T-helper 1 cell (primary cell): ENCODE measurements at places on chromosomes 2 and 18.

DNA sequence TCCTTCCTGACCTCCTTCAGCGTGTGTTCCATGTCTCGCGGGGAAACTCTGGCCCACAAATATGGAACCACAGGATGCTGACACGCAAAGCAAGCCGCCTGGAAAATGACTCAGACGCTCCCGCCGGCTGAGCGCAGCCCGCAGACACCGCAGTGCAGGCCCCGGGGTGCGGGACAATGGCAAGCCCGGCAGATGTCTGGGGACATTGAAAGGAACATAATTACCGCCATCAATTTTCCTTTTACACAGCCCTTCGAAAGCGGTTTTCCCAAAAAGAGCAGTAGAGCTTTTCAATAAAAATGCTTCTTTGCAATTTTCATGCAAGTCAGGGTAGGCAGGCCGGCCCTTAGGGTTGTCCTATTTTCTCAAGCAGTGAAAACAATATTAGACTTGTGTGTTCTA lies 159.2 kb upstream of the SH3BP4 start:
- no peak for DNase-seq

DNA sequence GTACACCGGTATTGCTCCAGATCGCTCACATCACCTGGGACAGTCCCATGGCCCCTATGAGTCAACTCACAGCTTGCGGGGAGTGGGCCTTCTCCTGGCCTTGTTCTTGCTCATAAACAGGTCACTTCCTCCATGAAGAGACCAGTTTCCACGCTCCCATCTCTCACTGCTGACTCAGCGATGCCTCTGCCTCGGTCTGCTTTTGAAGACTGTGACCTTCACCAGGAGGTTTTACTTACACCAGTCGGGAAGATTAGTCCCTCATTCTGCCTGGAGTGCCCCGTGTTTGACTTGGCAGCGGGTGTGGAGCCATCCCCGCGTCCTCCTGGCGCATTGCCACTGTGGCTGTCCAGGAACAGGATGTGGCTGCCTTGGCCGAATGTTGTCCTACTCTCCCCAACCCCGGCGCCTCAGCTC lies 159.8 kb downstream of the RHBDD1 start:
- DNase-seq, result no peak

DNA sequence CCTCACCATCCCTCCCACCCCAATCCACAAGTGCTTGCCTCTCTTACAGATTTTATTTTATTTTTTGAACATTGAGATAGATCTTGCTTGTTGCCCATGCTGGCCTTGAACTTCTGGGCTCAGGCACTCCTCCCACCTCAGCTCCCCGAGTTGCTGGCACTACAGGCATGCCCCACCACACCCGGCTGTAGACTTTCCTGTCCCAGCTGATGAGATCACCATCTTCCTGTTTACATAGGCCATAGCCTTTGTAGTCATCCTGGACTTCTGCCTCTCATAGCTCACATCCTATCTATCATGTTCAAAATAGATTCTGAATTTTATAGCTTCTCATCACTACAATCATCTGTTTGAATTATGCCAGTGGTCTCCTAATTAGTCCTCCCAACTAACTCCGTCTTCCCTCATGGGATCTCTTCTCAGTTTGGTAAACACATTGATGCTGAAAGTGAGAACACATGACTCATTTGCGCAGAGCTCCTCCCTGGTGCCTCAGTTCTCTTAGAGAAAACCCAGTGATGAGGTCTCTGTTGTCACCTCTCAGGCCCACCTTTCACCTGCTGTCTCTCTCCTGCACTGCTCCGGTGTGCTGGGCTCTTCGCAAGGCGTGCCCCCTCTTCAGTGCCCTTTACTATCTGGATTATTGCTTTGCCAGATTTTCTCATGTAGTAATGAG lies 243.0 kb downstream of the ZNF407 start:
- no peak for DNase-seq

GRCh38 chr2:134425724-134426496 lies 172.0 kb downstream of the MGAT5 start:
- no peak for DNase-seq

DNA sequence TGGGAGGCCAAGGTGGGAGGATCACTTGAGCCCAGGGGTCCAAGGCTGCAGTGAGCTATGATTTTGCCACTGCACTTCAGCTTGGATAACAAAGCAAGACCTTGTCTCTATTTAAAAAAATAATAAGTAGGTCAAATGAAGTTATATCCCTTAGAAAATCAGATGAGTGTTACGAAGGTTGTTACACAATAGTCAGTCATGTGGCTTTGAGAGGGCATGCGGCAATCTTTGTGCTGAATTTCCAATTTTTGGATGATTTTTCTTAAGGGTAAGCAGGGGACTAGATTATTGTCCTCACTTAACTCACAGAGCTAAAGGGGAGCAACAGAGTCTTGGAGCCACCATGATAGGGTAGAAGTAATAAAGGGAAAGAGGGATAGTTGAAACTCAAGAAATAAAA lies 71.8 kb downstream of the B3GNT2 start:
- DNase-seq, result no peak

- DNase-seq, result no peak
Observed at GRCh38 chr2:45690231-45690630, 38.8 kb downstream of the PRKCE start.

GRCh38 chr18:48991319-48991660 lies 40.5 kb upstream of the SMAD7 start:
- no peak for DNase-seq
